IPS DF 19.7 (cell line): ENCODE measurements at places on chromosomes 1 and 21.

DNA sequence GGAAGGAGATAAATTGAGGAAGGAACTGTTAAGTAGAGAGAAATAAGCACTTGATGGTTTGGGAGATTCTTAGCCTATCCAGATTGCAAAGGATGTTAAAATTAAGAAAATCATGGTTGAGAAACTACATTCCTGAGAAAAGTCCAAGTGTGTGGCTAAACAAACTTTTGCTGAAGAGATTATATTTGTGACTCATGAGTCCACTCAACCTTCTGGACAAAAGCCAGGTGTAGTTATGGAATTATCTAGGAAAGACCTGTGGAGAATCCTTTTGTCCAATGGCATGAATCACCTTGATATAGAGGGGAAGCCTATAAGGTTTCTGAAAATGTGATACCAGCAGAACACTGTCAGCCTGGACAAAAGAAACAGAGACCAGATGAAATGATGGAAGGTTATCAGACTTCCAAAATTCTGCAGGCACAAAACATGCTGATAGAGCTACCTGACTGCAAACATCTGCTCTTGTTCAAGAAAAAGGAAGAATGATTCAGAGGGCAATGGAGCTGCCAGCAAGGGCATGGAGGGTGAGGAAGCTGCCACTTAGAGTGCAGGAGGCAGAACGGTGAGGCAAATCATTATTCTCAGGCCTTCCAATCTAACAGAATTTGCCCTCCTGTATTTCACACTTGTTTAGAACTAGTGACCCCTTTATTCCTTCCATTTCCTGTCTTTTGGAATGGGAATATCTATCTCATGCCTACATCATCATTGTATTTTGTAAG, 300.6 kb upstream of the PRMT6 start:
- no peak for DNase-seq

DNA sequence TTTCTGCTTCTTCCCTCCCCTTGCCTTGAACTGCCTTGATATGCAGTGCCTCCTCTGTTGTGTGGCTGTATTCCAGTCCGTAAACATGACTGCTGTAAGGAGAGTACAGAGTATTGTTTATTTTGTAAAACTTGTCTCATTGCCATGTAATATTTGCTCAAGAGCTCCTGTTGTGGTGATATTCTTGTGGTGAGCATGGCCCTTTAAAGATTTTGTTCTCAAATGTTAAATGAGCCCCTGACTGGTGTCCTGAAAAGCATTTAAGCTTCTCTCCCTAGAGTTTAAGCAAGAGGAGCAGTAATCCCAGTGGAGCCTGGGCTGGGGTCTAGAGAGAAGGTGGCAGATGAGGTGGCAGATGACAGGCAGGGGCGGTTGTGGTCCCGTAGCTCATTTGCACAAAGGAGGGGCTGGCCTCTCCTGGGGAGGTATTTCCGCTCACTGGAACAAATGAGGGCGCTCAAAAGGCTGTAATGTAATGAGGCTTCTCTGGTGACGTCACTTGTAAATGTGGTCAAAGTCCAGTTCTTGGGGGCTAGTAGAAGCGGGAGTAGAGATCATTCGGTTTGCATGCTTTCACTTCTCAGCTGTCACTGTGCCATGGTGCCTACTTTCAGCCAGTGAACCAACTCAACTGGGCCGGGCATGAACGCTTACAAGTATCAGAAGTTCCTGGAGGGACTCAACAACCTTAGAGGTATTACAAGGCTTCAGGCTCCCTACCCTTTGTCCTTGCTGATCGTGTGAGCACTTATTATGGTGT, 46.0 kb upstream of the MACF1 start:
- no peak for DNase-seq

GRCh38 chr21:26170471-26171257, at the start of gene APP:
Gene APP (minus strand): TSS chr21:26170770. CDS start chr21:26170620, 150 bp downstream.
- no peak for DNase-seq

- DNase-seq = no peak
These were observed 17.4 kb downstream of the WDR4 start for GRCh38 chr21:42861848-42862400.

- DNase-seq = no peak
These were observed 64.1 kb downstream of the PEX14 start for GRCh38 chr1:10538646-10539355.

GRCh38 chr1:31568895-31569595, 7.3 kb upstream of the TINAGL1 start:
- no peak for DNase-seq

GRCh38 chr1:227725046-227725445, 10.1 kb downstream of the JMJD4 start:
- no peak for DNase-seq

GRCh38 chr1:212629450-212630157, 21.0 kb downstream of the ATF3 start:
- DNase-seq = no peak

- no peak for DNase-seq
These were observed 199.7 kb downstream of the TBX15 start for GRCh38 chr1:118788463-118788862.

DNA sequence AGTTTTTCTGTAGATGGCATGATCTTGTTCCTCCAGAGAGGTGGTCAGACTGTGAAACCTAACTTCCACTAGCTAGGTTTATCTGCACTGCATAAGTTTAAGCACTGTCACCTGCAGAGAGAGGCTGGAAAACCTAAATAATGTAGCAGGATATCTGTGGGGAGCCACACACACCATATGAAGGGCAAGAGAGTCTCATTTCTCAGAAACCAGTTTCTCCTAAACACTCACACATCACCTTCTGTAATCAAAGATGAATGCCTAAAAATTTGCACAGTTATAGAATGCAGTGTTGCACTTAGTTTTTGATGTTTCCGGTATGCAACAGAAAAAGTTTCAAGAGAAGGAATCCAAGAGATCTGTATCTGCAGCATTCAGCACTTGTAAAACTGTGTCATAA, 654.6 kb downstream of the ADGRL2 start:
- no peak for DNase-seq

- DNase-seq = no peak
These were observed 40.1 kb downstream of the DNM3 start for GRCh38 chr1:171881442-171881841.

DNA sequence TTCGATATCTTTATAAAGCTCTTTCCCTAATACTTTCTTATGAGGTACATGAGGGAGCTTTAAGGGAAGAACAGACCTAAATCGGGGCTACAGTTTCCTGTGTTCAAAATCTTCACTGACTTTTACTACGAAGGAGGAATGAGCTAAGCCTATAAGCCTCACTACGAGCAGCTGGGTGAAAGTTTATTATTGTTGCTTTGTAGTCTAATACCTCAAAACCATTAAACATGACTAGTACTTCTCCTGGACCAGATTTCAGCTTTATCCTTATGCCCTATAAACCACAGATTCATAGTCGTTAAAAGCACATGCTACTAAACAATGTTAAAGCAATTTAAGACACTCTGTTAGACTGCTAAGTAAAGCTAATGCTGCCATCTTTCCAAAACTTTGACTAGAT, 30.2 kb downstream of the NDC1 start:
- no peak for DNase-seq

DNA sequence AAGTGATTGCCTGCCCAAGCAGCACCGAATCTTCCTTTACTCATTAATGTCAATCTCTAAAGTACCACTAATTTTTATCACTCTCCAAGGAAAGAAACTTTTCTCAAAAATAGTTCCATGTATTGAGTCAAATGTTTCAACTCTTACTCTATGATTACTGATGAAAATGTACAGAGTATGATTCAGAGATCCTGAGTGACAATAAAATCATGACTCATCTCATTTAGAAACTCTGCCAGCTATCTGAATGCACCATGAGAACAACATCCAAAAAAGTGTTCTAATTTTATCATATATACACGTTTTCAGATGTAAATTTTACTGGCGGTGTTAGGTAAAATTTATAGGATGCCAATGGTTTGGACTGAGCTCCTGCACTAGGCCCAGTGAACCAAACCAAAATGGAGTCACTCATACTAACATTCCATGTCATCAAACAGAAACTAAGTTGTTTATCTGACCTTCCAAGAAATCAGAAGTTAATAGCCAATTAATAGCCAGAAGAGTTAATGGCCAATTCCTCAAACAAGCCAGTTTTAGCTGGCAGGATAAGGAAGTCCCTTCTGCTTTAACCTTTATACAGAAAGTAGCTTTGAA, 22.6 kb downstream of the PLPPR5 start:
- DNase-seq = no peak

DNA sequence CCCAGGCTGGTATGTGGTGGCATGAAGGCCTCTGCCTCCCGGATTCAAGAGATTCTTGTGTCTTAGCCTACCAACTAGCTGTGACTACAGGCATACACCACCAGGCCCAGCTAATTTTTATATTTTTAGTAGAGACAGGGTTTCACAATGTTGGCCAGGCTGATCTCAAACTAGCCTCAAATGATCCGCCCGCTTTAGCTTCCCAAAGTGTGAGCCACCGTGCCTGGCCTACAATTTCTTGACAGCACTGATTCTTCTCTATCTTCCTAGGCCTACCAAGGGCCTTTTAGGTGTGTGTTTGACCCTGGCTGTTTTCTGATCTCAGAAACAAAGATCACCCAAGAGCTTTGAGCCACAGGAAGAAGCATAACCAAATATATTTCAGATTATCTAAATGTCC, 540.8 kb upstream of the ADAMTS5 start:
- no peak for DNase-seq

GRCh38 chr1:94434365-94435045, 16.3 kb downstream of the ABCD3 start:
- no peak for DNase-seq

- no peak for DNase-seq
These were observed 297.0 kb upstream of the VAMP3 start for GRCh38 chr1:7474143-7474490.

DNA sequence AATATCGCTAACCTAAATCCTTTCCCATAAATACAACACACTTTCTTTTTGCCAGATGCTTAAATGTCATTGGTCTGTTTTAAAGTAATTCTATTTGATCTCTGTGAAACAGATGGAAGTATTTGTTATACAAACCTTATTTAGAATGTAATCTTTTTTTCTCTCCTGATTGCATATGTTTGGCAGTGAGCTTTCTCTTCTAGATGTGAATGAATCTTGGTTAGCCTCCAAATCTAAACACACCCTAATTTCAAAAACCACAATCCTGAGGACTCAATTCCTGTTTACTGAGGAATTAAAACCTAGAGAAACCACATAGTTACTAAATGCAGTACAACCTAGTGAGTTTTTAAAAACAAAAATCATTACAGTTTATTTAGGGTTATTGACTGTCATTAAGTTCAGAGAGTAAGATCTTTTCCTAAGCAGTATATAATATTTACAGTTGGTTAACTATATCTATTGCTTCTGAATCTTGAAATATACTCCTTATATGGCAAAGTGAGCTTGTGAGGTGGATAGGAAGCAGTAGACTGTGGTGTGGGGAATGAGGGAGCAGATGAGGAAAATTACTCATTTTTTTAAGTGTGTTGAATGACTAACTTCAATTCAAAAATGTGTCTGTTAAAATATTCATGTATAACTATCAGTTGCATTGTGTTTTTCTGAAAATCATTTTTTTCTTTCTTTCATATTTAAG, 218.7 kb downstream of the FMN2 start:
- DNase-seq = no peak

DNA sequence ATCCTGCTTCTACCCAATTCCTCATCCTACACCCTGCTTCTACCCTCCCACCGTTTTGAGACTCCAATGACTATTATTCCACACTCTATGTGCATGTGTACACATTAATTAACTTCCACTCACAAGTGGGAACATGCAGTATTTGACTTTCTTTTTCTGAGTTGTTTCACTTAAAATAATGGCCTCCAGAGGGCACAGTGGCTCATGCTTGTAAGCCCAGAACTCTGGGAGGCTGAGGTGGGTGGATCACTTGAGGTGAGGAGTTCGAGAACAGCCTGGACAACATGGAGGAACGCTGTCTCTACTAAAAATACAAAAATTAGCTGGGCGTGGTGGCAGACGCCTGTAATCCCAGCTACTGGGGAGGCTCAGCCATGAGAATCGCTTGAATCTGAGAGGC, 464.8 kb downstream of the PTBP2 start:
- no peak for DNase-seq

DNA sequence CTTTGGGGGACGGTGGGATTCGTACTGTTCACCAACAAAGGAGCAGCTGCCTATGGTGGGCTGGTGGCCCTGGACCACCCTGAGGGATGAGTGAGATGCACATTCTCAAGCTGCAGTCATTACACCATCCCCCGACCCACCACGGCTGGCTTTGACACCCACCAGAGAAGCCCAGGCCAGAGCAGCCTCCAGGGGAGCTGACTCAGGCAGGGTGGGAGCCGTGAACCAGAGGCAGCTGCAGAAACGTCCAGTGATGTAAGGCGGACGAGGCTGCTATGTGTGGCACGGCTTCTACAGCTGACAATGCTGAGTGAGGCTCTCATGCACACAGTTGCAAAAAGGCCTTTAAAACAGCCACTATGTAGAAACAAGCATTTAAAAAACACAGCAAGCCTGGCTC, 40.1 kb downstream of the CHAF1B start:
- DNase-seq = no peak

DNA sequence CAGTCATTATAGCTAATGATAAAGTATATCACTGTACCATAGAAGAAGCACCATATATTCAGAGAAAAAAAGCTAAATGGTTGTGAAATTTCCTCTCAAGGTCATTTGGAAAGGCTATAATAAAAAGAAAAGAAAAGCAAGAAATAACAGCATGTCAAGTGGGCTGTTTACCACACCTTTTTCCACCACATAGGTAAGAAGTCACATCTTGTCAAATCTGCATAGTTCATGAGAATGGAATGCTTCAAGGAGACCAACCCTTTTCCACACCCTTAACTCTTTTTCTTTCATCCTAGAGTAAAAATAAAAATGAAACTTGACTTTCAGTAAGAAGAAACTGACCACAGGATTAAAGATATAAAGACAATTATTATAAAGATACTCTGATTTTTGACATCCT, 91.2 kb downstream of the ATP6V1G3 start:
- no peak for DNase-seq

GRCh38 chr1:198443365-198444233, 96.9 kb downstream of the ATP6V1G3 start:
- no peak for DNase-seq

GRCh38 chr1:157101149-157101548, 1.5 kb upstream of the ETV3L start:
- no peak for DNase-seq

DNA sequence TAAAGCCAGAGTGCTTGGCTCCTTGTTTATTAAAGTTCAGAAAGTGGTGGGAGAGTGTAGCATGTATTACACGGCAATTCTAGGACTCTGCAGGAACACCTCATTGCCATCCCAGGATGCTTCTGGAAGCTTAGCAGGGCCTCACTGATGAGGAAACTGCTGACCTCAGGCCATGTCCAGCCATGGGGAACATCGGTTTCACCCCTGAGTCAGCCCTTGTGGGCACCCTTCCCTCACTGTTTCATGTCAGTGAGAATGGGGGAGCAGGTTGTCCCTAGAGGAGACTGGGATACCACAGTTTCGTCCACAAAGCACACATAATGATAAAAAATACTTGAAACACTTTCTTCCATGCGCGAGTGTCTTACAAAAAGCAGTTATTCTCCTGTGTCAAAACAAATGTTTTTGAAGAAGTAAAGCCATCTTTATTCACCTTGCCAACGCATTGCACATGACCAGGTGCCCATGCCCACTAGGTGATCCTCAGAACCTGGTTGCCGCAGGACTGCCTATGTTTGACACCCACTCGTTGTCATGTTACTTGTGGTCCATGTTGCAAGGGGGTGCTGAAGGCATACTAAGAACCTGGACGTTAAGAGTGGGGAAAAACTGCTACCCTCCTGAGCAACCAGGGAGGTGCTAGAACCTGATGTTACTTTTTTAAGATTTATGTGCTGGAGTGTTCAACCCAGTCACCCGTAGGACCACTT, 41.2 kb upstream of the TTC22 start:
- no peak for DNase-seq
